ENCODE measurements at places on chromosomes 1 and 21. TPM values are rescaled to one million over a fixed set of nuclear protein-coding genes. Genes with fewer than 3 reads are reported as not detected.

DNA sequence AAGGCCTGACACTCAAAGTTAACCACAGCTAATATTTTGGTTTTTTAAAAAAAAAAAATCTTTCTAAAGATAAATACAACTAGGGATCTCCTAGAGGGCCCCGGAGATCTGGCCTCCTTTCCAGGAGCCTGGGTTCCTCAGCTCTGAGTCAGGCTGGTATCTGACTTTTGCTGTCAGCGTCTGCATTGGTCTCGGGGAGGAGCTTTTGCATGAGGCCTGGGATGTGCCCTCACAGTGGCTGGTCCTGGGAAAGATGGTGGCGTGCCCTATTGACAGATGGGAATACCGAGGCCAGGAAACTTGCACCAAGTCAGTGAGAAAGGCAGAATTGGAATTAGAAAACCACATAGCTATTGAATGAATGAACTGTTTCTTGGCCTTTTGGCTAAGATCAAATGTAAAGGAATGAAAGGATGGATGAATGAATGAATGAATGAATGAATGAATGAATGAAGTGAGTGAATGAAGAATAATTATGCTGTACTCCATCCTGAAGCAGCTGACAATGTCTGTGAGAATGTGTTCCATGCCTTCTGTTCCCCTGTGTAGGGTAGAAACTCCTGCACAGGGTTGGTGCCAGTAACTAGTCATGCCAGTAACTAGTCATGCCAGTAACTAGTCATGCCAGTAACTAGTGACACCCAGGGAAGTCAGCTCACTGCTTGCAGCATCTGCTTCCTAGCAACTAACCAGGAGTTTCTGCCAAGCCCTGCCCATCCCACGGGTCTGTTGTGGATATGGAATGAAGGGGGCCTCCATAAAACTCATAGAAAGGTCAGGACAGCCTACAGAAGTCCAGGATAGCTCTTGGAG is 242.5 kb upstream of the VAMP3 start:
- DNase-seq: no peak
- no peaks in the 10 kb centered on the region for H3K36me3 ChIP-seq
- no peaks in the 10 kb centered on the region for H3K27me3 ChIP-seq
- no peak overlapping the region for H3K27ac ChIP-seq
- no peaks in the 10 kb centered on the region for H3K4me1 ChIP-seq

Gene RIPPLY3
- total RNA-seq: not detected

- DNase-seq: no peak
- no peaks in the 10 kb centered on the region for H3K27me3 ChIP-seq
- no peak overlapping the region for H3K4me3 ChIP-seq
- no peak overlapping the region for H3K27ac ChIP-seq
- no peaks in the 10 kb centered on the region for H3K4me1 ChIP-seq
Observed at GRCh38 chr1:245853291-245853690, 653.8 kb downstream of the SMYD3 start.

DNA sequence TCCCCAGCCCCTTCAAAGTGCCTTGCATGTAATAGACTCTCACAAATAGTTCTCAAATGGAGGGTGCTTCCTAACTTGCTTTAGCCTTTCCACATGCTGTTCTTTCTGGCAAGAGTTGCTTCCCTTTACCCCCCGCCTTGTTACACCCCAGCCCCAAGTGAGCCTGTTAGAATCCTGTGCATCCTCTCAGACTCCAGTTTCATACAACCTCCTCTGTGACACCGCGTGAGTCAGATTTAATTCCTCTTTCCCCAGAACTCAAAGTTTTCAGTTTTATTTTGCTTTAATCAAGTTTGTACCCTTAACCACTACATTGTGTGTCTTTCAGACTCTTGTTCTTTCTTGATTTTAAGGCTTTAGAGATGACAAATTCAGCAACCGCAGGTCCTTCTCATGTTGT is 234.5 kb upstream of the HOOK1 start:
- H3K27me3 ChIP-seq: no peaks in the 10 kb centered on the region
- H3K36me3 ChIP-seq: peaks cover 4% of the 10 kb centered on the region
- H3K4me1 ChIP-seq: no peaks in the 10 kb centered on the region
- no peak overlapping the region for H3K27ac ChIP-seq
- H3K4me3 ChIP-seq: no peak overlapping the region

GRCh38 chr21:36804874-36805611 is 106.1 kb downstream of the SIM2 start:
- H3K27ac ChIP-seq: no peak overlapping the region
- DNase-seq: no peak
- H3K27me3 ChIP-seq: no peaks in the 10 kb centered on the region
- no peaks in the 10 kb centered on the region for H3K4me1 ChIP-seq

Gene EIF2D
- total RNA-seq: 102 TPM

GRCh38 chr1:158255656-158256055 is 1.4 kb downstream of the CD1A start:
- H3K27ac ChIP-seq: no peak overlapping the region
- H3K27me3 ChIP-seq: peaks cover 20% of the 10 kb centered on the region
- no peaks in the 10 kb centered on the region for H3K36me3 ChIP-seq
- no peak overlapping the region for H3K4me3 ChIP-seq
- no peak for DNase-seq
- H3K4me1 ChIP-seq: no peaks in the 10 kb centered on the region

- DNase-seq: no peak
- H3K4me1 ChIP-seq: peaks cover 20% of the 10 kb centered on the region
- H3K27me3 ChIP-seq: peaks cover 2% of the 10 kb centered on the region
- H3K27ac ChIP-seq: peak overlapping the region; percentile 98
- peak overlapping the region; percentile 98 for H3K4me3 ChIP-seq
Observed at GRCh38 chr1:228457017-228457395, 30.2 kb upstream of the RNF187 start.

Measured in activated CD8-positive, alpha-beta T cell treated with anti-CD3 and anti-CD28 coated beads for 36 hours (primary cell).